Glutamatergic neuron (in vitro differentiated cells): ENCODE measurements at places on chromosomes 3 and 15.

- DNase-seq = no peak
Measured at GRCh38 chr15:83108266-83109219, 1.1 kb downstream of the TM6SF1 start.

- no peak for DNase-seq
Measured at GRCh38 chr3:106013971-106014370, 145.2 kb upstream of the CBLB start.

DNA sequence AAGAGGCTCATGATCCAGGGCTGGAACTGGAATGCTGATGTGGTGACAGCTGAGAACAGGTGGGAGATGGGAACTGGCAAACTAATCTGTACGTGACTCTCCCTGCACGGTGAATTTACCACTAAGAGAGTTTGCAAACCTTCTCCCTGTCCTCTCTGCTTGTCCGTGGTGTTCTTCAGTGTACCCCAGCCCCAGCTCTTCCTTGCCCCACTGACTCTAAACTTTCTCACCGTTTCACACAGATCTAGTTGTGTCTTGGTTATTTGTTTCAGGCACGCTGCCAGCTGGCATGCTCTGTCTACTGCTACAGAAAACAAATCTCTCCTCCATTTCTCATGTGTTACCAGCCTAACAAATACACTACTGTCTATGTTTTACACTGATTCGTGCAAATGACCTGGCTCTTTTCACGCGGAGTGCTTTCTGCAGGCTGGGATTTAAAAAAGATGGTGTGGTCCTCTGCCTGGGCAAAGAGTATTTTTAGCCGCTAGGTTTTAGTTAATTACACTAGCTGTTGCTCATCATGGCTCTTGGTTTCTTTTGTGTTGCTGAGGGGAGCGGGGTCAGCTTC lies 192.7 kb upstream of the LRIG1 start:
- DNase-seq = no peak

- no peak for DNase-seq
Measured at GRCh38 chr15:31483986-31484951, 157.6 kb downstream of the KLF13 start.

DNA sequence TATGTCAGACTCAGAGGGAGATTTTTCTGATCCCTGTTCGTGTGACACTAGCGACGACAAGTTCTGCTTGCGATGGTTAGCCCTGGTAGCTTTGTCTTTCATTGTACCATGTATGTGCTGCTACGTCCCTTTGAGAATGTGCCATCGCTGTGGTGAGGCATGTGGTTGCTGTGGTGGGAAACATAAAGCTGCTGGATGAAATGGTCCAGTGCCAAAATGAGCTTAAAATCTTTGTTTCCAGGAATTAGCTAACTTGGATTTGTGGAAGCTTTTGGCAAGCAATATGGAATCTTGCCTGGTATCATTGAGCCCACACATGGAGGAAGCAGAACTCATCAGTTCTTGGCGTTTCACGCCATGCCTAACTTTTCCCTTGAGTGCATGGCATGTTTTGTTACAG lies 98.8 kb downstream of the SPRED1 start:
- DNase-seq = no peak

DNA sequence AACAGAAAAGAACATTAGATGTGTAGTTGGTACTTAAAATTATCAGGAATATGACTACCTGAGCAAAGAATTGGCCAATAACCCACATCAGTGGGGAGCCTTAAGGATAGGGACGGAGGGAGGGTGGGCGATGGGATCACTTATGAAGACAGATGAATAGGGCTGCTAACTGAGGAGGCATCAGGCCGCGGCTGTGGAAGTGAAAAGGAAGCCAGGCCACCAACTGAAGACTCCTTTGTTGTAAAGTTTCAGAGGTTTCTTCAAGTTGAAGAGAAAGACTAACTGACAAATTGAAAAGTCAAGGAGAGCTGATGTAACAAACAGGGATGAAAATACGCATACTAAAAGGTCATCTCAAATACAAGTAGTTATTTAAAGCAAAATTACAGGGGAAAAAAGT lies 135.6 kb upstream of the BHLHE40 start:
- no peak for DNase-seq

- DNase-seq = no peak
Measured at GRCh38 chr3:11680509-11680908, 36.8 kb upstream of the VGLL4 start.

DNA sequence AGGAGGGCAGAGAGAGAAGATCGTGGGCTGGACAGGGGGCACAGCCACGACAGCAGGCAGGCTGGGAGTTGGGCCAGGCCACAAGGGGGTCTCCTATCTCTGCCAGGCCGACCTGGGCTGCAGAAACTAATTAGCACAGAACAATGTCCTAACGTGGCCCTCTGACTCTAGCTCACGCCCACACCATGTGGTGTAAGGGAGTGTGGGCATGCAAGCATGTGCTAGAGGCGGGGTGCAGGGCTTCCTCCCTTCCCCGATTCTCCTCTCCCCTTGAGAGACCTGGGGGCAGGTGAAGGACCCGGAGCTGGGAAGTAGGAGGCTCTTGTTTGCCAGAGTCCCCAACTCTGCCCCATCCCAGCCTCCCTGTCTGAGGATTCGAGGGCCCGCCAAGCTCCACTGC lies 65.5 kb downstream of the LINGO1 start:
- DNase-seq = no peak

DNA sequence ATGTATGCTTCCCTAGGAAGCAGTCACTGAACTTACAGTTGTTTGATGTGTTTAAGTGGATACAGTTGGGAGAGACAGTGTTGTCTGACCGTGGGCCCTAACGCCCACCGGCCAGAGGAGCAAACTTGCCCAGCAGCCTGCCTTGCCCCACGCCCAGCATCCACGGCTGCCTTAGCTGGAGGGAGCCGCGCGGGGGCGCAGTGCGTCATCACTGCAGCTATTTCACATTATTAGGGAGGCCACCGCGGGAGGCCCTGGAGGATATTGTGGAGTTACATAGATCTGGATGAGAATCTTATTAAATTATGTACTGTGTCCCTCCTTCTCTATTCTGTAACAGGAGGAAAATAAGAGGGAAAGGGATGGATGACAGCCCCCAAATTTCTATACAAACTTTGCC lies 267.2 kb downstream of the GABRG3 start:
- DNase-seq = no peak

- peak; percentile 60 for DNase-seq
Measured at GRCh38 chr3:89246326-89246725, 138.9 kb downstream of the EPHA3 start.

- DNase-seq = no peak
Measured at GRCh38 chr3:54653456-54654195, 274.2 kb downstream of the LRTM1 start.

GRCh38 chr15:100781061-100781960 lies 98.3 kb upstream of the ALDH1A3 start:
- DNase-seq = no peak

DNA sequence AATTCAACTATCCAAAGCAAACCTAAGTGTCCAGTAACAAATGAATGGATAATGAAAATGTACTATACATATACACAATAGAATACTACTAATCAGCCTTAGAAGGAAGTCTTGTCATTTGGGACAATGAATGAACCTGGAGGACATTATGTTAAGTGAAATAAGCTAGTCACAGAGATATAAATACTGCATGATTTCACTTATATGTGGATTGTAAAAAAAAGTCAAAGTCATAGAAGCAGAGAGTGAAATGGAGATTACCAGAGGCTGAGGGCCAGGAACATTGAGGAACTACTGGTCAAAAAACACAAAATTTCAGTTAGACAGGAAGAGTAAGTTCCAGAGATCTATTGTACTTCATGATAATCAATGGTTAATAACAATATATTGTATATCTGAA lies 33.6 kb downstream of the MYO5A start:
- no peak for DNase-seq

DNA sequence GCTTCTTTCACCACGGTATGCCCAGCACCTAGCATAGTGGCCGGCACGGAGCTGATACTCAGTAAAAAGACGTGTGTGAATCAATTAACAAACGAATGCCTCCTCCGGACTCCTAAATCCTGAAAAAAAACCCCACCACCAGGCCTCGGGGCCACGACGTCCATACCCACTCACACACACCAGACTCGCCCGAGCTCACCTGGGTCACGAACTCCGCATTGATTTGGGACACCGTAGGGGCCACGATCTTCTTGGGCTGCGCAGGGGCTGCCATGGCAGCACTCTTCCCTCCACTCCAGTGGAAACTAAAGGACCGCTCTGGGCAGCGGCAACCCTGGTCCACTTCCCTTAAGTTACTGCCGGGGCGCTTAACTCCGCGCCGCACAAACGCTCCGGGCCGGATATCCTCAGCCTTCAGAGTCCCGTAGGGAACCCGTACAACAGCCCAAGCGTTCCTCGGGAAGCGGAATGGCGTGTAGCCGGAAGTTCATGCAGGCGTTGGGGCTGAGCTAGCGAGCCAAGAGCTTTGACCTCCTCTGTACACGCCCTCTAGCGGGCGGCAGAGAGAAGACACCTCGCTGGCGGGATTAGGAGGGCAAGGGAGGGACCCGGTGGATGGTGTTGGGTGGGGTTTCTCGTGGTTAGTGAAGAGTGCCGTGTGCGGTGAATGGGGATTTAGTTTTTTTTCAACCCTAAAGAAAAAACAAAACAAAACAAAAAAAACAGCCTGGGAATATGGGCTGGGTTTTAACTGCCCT lies at the start of gene AQR:
Gene AQR, minus strand, starts transcription at position 403 of the 758 bp plus-strand sequence. Its CDS starts 129 bp downstream, at position 274.
- peak; percentile 94 for DNase-seq

GRCh38 chr3:17352620-17353019 lies 389.8 kb downstream of the TBC1D5 start:
- DNase-seq = no peak

GRCh38 chr15:69323893-69324430 lies 25.2 kb downstream of the PAQR5 start:
- DNase-seq = no peak

- no peak for DNase-seq
Measured at GRCh38 chr15:73712107-73712506, 27.9 kb downstream of the CD276 start.

GRCh38 chr15:63250312-63250965 lies 27.0 kb upstream of the APH1B start:
- DNase-seq = no peak

GRCh38 chr3:86814321-86814720 lies 176.6 kb downstream of the VGLL3 start:
- no peak for DNase-seq

DNA sequence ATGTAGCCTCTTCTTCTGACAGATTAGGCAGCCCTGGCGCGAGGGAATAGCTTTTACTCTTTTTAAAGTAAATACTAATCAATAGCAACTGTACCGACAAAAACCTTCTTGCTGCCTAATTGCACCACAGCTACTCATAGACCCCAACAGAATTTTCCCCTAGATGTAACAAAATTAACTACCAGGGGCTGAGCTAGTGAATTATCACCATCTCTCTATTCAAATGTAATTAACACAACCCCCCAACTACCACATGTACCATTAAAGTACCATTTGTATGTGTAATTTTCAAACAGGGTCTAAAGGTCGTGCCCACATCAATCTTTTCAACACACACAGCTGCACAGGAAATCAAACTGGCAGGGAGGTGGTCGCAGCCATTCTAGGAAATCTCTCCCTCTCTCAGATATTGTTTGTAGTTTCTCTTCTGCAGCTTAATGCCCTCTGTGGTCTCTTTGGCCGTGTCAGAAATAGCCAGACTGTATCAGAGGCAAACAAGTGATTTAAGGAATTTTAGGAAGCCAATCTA lies 322.9 kb downstream of the RORA start:
- DNase-seq = no peak

- DNase-seq = no peak
Measured at GRCh38 chr3:86930831-86931230, 60.1 kb downstream of the VGLL3 start.

GRCh38 chr3:22366781-22367180 lies 615.8 kb upstream of the ZNF385D start:
- DNase-seq = no peak

- DNase-seq = no peak
Measured at GRCh38 chr15:23866832-23867231, 179.7 kb upstream of the NDN start.

GRCh38 chr3:141659821-141660613 lies 78.1 kb upstream of the RNF7 start:
- peak; percentile 74 for DNase-seq

DNA sequence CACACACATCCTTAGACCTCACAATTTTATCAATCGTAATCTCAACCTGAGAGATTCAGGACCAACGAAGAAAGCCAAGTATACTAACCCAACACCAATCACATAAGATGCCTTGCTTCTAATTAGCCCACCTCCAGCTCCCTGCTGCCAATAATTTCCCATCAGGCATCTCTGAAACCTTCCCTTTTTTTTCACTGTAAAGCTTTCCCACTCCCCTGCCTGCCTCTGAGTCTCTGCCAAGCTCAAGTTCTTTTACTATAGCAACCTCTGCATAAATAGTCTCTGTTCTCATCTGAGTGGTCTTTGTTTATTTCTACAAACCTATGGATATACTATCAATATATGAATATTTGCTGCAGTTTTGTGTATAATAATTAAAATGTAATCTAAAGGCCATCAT lies 86.5 kb downstream of the PIK3CB start:
- no peak for DNase-seq

DNA sequence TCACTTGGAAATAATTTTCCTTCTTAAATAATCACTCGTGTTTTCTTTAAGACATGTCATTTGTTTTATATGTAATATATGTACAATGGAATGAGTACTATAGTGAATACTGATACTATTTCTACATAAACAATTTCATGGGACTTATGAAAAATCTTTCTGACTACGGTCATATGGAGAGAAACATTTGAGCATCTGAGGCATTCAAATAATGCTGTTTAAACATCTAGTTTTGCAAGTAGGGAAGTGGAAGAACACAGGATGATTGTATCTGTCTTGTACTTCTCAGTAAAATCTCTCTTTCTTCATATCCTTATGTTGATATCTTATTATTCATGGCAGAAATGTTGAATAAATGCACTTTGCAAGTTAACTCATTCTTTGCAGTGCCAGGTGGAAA lies 599.5 kb upstream of the KCNMB2 start:
- no peak for DNase-seq

DNA sequence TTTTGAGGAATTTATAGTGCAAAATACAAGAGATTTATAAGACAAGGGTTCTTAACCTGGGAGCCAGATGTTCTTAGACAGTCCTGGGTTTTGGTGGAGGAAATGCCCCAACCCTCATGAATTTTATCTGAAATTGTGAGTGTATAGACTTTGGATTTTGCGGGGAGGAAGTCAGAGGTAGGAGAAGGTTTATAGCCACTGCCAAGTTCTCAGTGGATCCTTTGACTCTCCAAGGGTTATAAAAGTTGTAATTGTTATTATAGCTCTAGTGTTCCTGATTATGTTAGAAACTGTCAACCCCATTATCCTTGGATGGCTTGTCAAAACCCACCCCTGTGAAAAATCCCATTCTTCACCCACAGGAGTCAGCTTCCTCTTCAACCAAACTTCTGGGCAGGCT lies 183.6 kb downstream of the LRTM1 start:
- no peak for DNase-seq

DNA sequence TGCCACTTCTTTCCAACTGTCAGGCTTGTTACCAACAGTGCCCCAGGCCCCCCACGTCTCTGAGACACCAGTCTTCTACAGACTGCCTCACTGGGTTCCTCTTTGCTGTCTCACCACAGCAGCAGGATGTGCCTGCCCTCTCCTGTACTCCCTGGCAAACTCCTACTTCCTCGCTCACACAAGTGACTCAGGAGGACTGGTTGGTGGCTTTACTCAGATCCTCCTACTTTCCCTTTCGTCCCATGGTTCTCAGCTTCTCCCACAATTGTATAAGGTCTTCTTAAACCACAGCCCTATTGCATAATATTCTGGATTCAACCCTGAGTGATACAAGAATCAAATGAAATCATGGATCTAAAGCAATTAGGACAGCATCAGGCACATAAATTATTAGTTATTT lies 246.6 kb upstream of the PROK2 start:
- no peak for DNase-seq

GRCh38 chr15:25947323-25948314 lies 84.5 kb upstream of the ATP10A start:
- DNase-seq = peak; percentile 45
